Umbilical cord (tissue), 2 donors: ENCODE measurements at places on chromosomes 11 and 22. TPM values are rescaled to one million over a fixed set of nuclear protein-coding genes. Genes with fewer than 3 reads are reported as not detected.

DNA sequence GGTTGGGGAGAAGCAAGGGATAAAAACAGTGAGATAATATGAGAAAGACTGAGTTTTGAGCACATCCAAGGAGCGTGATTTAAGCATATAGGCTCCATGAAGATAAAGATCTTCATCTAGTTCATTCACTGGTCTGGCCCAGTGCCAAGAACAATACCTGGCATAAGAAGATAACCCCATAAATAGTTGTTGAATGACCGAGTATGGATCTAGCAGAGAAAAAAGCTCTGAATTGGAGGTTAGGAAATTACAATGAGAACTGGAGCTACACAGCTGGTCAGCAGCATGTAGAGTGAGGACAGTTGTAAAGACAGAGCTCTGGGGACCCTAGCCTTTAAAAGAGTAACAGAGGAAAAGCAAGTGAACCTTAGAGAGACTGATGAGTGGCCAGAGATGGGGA lies 33.0 kb upstream of the PAK1 start:
- peak; percentile 67 for DNase-seq

The PDGFB gene
- total RNA-seq, result 4.8 TPM

The SCGB1C1 gene
- not detected for total RNA-seq

The ANGPTL5 gene
- total RNA-seq, result 1.9 TPM

GRCh38 chr11:126430581-126431335 lies 75.3 kb downstream of the ST3GAL4 start:
- no peak for DNase-seq

DNA sequence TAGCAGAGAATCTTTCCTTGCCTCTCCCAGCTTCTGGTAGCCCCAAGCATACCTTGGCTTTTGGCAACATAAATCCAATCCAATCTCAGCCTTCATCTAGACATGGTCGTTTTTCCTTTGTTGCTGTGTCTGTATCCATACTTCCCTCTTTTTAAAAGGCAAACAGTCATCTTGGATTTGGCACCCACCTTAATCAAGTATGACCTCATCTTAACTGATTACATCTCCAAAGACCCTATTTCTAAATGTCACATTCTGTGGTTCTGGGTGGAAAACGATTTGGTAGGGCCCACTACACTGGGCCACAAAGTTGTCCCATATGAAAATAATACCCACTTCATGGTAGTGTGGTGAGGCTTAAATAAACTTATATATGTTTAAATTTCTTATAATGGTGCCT lies 852 bp downstream of the BUD13 start:
- DNase-seq, result no peak

- no peak for DNase-seq
Measured at GRCh38 chr11:33168709-33169200, 7.5 kb upstream of the CSTF3 start.

The SPDYC gene
- total RNA-seq, result not detected

The CHRM1 gene
- 2.4 TPM for total RNA-seq

The APLNR gene
- total RNA-seq, result 1.7 TPM

DNA sequence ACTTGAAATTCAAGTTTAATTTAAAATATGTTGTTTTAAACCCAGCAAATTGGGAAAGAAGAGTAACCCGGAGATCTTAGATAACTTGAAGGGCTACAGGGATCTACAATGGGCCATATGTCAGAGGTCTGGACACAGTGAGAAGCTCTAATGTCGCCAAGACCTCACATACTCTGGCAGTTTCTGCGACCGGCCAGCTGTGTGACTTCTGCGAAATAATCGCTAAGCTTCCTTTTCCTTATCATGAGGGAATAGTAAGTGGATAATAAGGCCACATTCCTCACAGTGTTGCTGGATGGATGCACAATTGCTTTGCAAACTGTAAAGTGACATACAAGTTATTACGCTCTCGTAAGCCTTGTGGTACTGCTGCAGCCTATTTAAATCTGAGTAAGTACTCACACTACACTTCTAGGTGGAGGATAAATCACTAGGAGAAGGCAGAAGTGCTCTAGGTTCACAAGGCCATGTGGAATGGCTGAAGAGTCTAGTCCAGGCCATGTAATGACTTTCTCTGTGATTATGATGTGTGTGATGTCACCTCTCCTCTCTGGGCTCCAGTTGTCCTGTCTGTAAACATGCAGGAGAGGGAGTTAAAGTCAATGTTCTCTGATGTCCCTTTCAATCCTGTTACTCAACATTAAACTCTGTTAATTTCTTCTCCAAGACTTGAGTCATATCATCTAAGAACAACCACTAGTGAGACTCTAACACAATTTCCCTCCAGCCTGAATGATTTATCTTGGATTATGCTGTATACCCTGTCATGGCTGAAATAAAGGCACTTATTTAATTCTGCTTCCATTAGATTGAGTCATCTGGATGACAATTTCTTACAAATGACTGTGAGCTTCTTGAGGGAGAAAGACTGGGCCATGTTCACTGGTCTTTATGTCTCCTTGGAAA lies 192.6 kb upstream of the NARS2 start:
- no peak for DNase-seq

DNA sequence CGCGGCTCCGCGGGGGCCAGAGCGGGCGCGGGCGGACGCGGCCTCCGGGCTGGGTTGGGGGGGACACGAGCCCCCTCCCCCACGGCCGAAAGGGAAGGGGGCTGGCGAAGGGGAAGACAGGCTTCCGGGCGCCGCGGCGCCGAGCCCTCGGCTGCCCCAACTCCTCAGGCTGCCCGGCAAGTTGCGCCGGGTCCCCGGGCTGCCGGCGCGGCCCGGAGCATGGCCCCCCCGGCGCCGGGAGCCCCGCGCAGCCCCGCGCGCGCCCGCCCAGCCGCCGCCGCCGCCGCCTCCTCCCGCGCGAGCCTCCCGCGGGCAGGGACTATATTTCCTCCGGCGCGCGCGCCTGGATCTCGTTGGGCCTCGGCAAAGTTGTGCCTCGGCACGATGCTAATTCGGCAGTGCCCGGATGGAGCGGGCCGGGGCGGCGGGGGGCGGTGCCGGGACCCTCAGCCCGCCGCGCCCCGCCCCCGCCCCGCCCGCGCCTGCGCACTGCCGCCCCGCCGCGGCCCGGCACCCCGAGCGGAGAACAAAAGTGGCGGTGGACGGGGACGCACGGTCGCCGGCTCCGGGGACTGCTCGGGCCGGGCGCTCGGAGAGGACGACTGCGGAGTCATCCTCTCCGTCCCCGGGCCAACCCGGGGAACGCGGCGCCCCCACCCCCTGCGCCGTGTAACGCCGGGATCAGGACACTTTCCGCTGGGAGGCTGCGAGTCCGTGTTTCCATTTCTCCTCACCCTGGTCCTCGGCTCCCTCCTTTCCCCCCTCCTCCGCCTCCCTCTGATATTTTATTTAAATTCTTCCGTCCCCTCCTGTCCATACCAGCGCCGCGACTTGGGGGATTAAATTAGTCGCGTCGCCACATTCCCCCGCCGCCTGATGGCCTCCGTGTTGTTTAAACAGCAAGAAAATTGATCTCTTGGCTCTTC lies at the start of gene PHF21B:
Gene PHF21B, minus strand, starts transcription at position 400 of the 926 bp plus-strand sequence. CDS start 456 bp downstream, outside the sequence.
- DNase-seq, result peak; percentile 42

GRCh38 chr11:47971501-47971900 lies 8.9 kb upstream of the PTPRJ start:
- DNase-seq, result no peak

- no peak for DNase-seq
Measured at GRCh38 chr22:27620367-27621154, 181.0 kb downstream of the MN1 start.

GRCh38 chr11:44008698-44009097 lies 39.1 kb upstream of the ACCSL start:
- no peak for DNase-seq

The MYO18B gene
- total RNA-seq, result 7.9 TPM

GRCh38 chr11:64447831-64448598 lies 89.1 kb downstream of the RPS6KA4 start:
- peak; percentile 43 for DNase-seq

GRCh38 chr11:14908214-14908880 lies 16.3 kb upstream of the CYP2R1 start:
- DNase-seq, result peak; percentile 68

- DNase-seq, result no peak
Measured at GRCh38 chr11:77122576-77123212, 5.4 kb upstream of the MYO7A start.

GRCh38 chr11:2797741-2798361 lies 87.7 kb downstream of the CDKN1C start:
- no peak for DNase-seq

The GDPD4 gene
- 0.48 TPM for total RNA-seq

The FGF4 gene
- total RNA-seq, result 0.96 TPM

The SLN gene
- not detected for total RNA-seq

The C11orf97 gene
- total RNA-seq, result not detected

The TBCEL gene
- 44.3 TPM for total RNA-seq

GRCh38 chr11:119207415-119207960 lies 1.3 kb downstream of the CBL start:
- no peak for DNase-seq

DNA sequence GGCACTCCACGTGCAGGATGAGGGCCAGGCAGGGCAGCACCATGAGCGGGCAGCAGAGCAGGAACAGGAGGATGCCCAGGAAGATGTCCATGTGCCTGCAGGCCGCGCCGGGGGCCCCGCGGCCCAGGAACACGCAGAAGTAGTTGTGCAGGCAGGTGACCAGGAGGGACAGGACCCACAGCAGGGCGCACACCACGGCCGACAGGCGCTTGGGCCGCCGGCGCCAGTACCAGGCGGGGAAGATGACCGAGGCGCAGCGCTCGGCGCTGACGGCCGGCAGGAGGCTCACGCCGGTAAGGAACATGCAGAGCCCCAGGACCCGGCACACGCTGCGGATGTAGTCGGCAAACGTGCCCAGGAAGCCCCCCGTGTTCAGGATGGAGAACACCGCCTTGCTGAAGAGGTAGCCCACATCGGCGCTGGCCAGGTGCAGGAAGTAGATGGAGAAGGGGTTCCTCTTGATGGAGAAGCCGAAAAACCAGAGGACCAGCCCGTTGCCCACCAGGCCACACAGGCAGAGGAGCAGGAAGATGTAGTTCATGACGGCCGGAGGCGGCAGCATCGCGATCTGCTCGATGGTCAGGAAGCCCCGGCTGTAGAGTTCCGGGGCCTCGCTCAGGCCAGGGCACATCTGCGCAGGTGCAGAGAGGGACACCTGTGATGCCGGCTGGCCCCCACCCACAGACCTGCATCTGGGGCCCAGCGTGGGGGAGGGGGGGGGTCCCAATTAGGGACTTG lies 7.2 kb downstream of the MRGPRF start:
- no peak for DNase-seq

DNA sequence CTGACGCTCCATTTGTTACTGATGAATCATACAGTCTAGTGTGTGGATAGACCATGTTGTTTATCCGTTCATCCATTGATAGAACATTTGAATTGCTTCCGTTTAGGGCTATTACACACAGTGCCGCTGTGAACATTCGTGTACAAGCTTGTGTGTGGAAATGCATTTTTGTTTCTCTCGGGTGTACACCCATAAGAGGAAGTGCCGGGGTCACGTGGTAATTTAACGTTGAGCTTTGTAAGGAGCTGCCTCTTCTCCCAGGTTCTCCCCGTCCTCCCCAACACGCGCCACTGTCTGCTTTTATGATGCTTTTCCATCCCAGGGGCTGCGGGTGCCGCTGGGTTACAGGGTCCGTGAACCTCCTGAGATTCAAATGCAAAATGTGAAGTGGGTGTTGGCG lies 142.3 kb downstream of the IGLL1 start:
- DNase-seq, result no peak

The SULT4A1 gene
- total RNA-seq, result 3.4 TPM

The ANKK1 gene
- total RNA-seq, result 0.48 TPM

- DNase-seq, result no peak
Measured at GRCh38 chr22:45564349-45565030, 61.8 kb downstream of the FBLN1 start.

The FZD4 gene
- 9.4 TPM for total RNA-seq

The ABCG4 gene
- total RNA-seq, result 0.96 TPM

GRCh38 chr11:69950621-69951020 lies 127.5 kb upstream of the ANO1 start:
- no peak for DNase-seq

GRCh38 chr11:1766719-1767398 lies 3.1 kb upstream of the CTSD start:
- no peak for DNase-seq

DNA sequence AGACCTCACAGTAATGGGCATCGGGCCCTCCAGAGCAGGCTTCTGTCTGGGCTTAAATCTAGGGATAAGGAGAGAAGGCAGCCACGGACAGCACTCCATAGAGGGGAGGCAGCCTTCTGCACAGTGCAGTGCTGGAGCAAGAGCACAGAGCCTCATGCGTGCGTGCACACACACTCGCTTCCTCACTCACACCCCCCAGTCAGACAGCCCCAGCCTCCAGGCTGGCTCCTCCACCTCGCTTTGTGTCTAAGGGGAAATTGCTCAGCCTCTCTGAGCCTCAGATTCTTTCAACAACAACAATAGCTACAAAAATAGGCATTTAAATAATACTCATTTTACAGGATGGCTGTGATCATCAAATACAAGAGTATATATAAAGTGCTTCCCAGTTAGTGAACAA lies 26.7 kb upstream of the ETS1 start:
- no peak for DNase-seq

The TCP11L1 gene
- total RNA-seq, result 40.7 TPM

The OR52L1 gene
- 3.4 TPM for total RNA-seq
